Airway epithelial cell (primary cell): ENCODE measurements at places on chromosomes 13 and 19. TPM values are rescaled to one million over a fixed set of nuclear protein-coding genes. Genes with fewer than 3 reads are reported as not detected.

The ZNF541 gene
- total RNA-seq, result 0.07 TPM in 1 of 2 replicates, not detected in the other

The ZIK1 gene
- 3.3 and 3.9 TPM in 2 replicates for total RNA-seq

The LGALS7B gene
- total RNA-seq, result 222 and 322 TPM in 2 replicates

The FAM216B gene
- total RNA-seq, result not detected in 2 replicates

The SPACA4 gene
- total RNA-seq, result not detected in 2 replicates

The IFNL1 gene
- not detected in 2 replicates for total RNA-seq

The ZNF415 gene
- total RNA-seq, result 0.84 and 2.3 TPM in 2 replicates

The PGLYRP1 gene
- not detected in 2 replicates for total RNA-seq

The SPC24 gene
- total RNA-seq, result 31.2 and 40.9 TPM in 2 replicates

The GARIN5A gene
- 1.5 TPM in 1 of 2 replicates, not detected in the other for total RNA-seq

The MAST1 gene
- 0.23 and 0.42 TPM in 2 replicates for total RNA-seq
